ENCODE measurements at places on chromosomes 16 and 17.

DNA sequence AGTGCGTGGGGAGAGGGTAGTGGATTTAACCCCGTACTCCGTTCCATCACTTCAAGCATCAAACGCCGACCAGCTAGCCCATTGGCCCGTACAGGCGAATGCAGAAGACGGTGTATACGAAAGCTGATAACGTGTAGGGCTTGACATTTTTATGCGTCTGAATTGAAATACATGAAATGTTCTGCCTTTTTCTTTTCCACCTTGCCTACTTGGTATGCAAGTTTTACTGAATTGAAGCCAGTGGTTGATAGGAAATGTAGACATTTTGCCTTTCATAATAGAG, 834 bp upstream of the STAT3 start:
- no peak for DNase-seq

DNA sequence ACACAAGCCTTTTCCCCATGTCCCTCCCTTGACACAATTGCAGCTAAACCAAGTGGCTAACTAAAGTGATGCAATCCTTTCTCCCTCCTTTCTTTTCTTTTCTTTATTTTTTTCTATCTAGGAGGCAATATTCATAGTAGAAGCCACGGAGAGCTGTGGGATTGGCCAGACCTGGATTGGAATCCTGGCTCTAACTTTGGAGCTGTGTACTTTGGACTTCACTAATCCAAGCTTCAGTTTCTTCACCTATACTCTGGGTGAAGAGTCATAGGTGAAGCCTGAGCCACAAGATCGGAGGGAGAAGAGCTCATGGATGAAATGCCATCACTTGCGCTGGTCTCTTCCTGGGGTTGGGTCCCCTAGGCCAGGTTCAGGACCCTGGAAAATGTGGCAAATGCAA, 177.2 kb downstream of the IRX5 start:
- DNase-seq: no peak

DNA sequence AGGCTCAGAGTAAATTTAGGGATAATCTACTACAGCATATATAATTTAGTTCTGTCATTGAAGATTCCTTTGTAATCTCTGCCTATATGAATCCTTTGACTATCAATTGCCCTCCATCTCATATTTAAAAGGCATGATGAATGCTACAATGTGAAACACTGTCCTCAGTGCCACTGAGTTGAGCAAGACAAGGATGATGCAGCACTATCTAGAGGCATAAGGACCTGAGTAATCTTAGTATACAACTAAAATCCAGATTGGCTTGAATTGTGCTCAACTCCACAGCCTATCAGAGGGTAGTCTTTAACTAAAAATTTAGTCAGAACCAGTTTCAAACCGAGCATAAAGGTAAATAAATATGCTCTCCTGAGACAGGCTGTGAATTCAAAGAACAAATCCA, 11.6 kb upstream of the STRADA start:
- no peak for DNase-seq

- no peak for DNase-seq
Measured at GRCh38 chr17:82365606-82366295, 5.8 kb upstream of the UTS2R start.

DNA sequence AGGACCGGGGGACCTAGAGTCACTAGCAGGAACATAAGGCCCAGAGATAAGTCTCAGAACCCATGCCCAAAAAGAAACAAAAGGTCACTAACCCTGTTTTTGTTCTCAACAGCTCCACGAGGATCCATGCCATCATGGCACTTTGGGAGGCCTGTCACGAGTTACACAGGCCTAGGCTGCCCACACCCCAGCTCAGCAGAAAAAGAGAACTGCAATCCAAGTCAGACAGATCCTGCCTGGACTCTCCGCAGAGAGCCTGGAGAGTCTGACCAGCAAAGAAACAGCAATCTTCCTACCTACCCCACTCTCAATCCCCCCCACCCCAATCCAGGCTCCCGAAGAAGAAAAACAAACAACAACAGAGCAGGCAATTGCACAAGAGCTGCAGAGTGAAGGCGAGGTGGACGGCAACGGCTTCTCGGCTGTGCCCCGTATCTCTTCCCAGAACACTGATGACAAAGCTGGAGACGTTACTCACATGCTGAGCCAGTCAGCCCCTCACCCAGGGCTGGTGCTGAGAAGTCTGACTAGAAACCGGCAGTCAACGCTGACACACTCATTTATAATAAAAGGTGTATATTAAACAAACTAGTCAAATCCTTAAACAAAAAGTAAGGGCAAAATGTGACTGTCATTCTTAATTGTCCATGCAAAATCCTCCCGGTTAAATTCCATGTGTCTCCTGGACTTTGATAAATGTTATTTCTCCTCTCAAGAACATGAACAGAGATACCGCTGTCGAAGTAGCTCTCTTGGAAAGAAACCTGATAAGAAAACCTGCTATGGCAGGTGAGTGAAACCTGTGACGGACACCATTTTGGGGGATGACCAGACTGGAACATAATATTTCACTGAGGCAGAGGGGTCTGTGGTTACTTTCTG, 89.3 kb downstream of the SMG6 start:
- peak; percentile 90 for DNase-seq

DNA sequence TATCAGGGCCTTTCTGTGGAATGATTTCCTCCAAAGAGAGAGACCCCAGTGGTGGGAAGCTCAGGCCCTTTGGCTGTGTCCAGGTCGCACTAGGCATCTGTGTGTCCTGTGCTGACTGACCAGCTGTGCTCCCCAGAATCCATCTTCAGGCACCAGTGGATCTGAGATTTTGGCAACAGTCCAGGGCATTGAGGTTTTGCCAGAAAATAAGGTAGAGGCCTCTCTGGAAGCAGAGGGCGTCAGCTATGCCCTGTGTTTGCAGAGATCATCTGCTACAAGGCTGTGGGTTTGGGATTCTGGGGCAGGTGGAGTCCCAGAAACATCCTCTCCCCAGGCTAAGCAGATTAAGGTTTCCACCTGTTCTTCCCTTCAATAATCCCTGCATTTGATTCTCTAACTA, 57.5 kb upstream of the TOB1 start:
- DNase-seq: no peak

DNA sequence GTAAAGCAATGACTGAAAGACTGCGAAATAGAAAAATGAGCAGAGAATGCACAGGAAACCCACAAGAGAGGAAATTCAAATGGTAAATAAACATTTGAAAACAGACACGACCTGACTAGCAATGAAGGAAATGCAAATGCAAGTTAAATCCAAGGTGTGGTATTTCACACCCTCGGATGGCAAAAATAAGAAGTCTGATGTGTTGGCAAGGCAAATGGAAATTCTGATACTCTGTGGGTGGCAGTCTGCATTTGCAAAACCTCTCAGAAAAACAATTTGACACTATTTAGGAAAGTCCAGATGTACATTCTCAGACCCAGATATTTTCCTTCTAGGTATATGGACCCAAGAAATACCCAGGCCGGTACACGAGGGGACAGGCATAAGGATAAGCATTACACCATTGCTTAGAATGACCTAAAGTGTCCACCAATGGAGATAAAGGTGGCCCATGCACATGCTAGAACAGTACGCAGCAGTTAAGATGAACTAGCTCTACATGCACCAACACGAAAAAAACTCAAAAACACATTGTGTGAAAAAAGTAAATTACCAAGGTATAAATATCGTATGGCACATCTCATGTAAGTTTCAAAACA, 116.7 kb downstream of the GAS7 start:
- no peak for DNase-seq

DNA sequence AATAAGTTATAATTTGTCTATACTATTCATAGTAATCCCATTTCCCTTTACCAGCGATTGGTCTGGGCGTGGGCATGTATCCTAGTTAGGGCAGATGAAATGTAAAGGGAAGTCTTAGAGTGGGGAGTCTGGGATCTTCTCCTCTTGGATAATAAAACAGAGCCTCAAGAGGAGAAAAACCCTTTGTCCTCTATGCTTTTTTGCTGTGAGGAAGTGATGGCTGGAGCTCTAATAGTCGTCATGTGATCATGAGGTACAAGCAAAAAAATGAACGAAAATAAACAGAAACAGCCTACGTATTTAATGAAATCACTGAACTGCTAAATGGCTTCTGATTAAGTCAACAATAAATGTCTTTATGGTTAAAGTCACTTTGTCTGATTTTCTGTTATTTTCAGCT, 26.8 kb downstream of the EFCAB5 start:
- no peak for DNase-seq

GRCh38 chr16:48451323-48451722, 66.1 kb upstream of the SIAH1 start:
- no peak for DNase-seq

DNA sequence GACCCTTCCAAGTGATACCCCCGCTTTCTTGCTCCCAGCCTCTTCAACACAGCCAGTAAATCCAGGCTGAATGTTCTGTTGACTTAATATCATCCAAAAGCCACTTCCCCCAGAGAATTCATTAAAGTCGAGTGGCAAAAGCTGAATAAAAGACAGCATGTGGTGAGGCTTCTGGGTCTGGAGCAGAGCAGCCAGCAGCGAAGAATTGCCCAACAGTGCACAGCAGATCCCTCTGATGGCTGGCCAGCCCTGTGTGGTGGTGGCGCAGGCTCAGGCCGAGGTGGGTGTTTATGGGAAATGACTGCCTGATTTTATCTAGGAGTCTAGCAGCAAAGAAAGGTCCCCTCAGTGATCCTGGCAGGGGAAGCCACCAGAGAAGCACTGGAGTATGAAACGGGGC, 30.3 kb upstream of the RCVRN start:
- no peak for DNase-seq

GRCh38 chr17:82332669-82333278, 792 bp downstream of the SECTM1 start:
- no peak for DNase-seq

DNA sequence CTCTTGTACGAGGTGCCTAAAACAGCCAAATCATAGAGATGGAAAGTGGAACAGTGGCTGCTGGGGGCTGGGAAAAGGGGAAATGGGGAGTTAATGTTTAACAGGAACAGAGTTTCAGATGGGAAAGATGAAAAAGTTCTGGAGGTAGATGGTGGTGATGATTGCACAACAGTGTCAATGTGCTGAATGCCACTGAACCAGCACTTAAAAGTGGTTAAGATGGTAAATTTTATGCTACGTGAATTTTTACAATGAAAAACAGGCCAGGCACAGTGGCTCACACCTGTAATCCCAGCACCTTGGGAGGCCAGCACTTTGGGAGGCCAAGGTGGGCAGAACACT, 130.4 kb downstream of the C16orf78 start:
- DNase-seq: no peak

- no peak for DNase-seq
Measured at GRCh38 chr17:17086585-17086984, 44.3 kb downstream of the MPRIP start.

- no peak for DNase-seq
Measured at GRCh38 chr16:51757124-51757470, 606.0 kb upstream of the SALL1 start.

DNA sequence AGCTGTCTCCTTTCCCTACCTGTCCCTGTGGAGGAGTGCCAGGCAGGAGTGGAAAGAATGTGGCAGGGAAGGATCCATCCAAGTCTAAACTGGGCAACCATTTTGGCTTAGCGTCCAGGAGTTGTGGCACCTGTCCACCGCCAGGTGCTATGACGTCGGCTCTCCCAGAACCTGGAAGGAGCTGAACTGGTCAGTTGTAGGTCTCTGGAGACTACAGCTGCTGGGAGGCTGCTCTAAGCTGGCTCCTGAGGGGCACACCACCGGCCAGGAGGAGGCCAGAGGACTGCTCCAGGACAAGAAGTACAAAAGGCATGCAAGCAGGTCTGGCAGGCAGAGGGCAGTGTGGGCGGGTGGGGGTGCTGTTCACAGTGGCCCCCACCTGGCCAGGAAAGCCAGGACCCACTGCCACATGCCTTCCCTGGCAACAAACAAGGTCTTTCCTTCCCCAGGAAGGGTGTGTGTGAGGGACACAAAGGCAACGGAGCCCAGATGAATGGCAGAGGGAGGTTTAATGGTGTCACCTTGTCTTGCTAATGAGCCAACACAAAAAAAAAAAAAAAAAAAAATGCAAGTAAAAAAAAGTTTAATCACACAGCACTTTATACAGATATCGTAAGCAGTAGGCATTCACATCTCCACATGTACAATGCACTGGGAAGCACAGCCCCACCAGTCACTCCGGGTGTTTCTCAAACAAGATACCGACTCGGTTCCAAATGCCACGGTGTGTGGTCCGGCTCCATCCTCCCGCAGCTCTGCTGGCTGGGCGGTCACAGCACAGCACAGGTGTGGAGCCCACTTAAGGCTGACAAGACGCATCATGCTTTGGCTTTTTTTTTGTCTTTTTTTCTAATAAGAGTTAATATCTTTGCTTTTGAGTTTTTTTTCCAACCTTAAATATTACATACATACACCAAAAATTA, 4.8 kb downstream of the SPHK1 start:
- DNase-seq: no peak

DNA sequence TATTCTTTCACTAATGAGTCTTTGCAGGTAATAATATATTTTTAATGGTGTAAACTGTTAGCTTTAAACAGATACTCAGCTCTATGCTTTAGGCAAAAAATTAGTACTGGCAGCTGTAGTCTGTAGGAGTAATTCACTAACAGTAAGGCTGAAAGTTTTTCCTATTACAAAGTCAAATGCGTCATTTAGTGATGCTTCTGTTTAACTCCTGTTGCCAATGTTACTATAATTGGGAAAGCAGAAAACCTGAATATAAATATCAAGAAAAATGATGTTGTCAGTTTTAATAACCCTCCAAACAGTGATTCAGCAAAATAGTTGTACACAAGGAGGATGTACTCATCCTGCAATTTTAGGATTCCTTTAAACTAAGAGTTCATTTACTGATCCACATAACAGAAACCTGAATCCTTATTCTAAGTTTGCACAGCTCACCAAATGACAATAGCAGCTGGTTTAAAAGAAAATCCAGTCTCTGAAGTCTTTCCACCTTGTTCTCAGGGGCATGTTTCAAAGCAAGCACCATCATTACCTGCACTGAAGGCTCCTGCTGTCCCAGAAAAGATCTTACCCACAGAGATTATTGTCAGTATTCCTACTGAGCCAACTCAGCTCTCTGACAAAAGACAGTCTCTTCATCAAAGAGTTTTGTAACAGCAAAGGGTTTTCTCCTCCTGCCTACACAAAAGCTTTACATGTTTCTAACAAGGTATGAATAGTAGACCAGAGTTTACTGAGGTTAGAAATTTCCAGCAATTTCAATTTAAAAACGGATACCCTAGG, 4.2 kb downstream of the CDR2 start:
- no peak for DNase-seq

GRCh38 chr16:27291722-27292240, 22.0 kb upstream of the IL4R start:
- DNase-seq: no peak

DNA sequence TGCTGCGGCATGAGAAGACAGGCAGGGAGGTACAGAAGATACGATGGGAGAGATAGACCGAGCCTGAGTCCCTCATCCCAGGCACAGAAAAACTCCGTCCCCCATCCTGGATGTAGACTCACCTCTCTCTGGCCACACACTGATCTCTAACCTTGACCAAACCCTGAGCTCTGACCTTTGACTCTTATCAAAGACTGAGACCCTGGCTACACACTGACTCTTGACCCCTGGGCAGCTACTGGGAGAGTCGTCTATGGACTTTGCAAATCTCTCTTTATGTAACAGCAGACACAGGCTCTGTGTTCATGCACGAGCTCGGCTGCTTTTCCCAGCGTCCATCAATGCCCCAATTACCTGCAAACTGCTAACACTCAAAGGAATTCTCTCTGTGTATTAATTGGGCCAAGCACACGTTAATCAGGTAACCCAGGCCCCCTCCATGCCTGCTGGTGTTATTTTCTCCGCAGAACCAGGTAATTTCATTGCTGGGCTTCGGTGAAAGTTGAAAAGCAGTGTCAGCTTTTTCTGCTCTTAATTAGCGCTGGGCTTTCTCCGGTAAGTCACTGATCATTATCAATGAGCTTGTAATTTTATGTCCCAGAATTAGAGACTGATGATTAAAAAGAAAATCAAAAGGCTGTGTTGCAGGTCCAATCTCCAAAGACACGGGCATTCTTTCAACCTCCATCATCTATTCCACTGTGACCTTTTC, 179.4 kb upstream of the NLRP1 start:
- DNase-seq: no peak

All from skeletal muscle cell (primary cell).